CD4-positive, CD25-positive, alpha-beta regulatory T cell (primary cell): ENCODE measurements at places on chromosomes 2 and 18. TPM values are rescaled to one million over a fixed set of nuclear protein-coding genes. Genes with fewer than 3 reads are reported as not detected.

Gene SLC23A3
- 1.3 TPM for total RNA-seq

Gene SPEG
- total RNA-seq, result 4.1 TPM

- DNase-seq, result no peak
- no peak overlapping the region for H3K4me3 ChIP-seq
- H3K27me3 ChIP-seq, result no peaks in the 10 kb centered on the region
- no peaks in the 10 kb centered on the region for H3K4me1 ChIP-seq
These were observed 119.7 kb downstream of the UPP2 start for GRCh38 chr2:158221063-158222020.

GRCh38 chr2:85308896-85309555, 18.8 kb downstream of the TGOLN2 start:
- no peaks in the 10 kb centered on the region for H3K27me3 ChIP-seq
- DNase-seq, result no peak
- peak overlapping the region; percentile 73 for H3K4me3 ChIP-seq
- peak overlapping the region; percentile 65 for H3K27ac ChIP-seq
- peaks cover 5% of the 10 kb centered on the region for H3K36me3 ChIP-seq
- peaks cover 22% of the 10 kb centered on the region for H3K4me1 ChIP-seq

DNA sequence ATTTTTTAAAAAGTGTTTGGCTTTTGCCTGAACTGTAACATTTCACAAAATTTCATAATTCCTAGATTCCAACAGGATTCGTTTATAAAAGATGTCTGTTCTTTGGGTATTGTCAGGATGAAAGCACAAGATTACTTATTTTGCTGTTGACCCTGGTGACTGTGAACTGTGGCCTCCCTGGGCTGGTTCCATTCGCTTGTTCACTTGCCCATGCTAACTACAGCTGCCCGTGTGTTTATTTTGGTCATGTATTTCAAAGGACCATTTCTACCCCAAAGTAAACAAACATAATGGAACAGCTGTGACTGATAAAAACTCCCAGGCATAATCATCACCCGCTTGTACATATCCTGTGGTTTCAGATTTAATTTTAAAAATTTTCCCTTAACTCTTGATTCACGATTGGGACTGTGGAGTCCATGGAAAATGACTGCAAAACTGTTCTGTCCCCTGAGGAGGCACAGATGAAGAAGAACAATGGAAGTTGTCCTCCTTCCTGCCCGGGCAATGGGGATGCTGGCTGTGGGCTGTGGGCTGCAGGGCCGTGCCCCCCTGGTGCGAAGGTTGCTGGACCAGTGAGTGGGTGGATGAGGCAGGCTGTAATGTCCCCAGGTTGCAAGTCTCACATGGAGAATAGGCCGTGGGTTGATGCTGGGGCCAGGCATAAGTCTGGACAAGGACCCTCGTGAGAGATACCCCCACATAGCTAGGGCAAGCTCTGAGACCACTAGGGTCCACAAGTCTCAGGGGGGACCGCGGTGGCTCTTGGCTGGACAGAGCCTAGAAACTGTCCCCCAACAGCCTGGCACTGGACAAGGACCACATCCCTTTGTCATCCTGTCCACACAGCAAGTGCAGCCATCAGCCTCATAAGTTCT, 28.9 kb upstream of the HDAC4 start:
- no peak overlapping the region for H3K4me3 ChIP-seq
- DNase-seq, result no peak
- H3K27me3 ChIP-seq, result peaks cover 15% of the 10 kb centered on the region
- H3K36me3 ChIP-seq, result no peaks in the 10 kb centered on the region
